ENCODE measurements at places on chromosomes 12 and 14.

DNA sequence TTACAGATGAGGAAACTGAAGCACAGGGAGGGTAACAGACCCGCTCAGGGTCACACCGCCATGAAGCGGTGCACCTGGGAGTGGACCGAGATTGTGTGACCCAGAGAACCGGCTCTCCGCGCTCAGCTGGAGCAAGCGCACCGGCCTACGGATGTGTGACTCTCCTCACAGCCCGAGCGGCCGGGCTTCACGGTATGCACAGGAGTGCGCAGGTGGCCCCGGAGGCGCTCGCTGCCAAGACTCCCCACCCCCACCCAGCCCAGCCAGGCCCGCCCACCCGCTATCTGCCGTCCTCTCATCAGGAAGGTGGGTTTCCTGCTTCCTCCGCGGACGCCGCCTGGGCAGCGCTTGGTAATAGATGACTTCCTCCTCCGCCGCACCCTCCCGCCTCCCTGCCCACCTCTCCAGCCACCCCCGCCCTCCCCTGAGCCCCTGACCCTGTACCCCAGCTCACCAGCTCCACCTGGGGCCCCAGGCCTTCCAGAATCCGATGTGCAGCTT lies 110.7 kb downstream of the NCOR2 start:
- no peak for DNase-seq

GRCh38 chr14:59187802-59188460 lies 536 bp upstream of the DAAM1 start:
- DNase-seq = peak; percentile 7

DNA sequence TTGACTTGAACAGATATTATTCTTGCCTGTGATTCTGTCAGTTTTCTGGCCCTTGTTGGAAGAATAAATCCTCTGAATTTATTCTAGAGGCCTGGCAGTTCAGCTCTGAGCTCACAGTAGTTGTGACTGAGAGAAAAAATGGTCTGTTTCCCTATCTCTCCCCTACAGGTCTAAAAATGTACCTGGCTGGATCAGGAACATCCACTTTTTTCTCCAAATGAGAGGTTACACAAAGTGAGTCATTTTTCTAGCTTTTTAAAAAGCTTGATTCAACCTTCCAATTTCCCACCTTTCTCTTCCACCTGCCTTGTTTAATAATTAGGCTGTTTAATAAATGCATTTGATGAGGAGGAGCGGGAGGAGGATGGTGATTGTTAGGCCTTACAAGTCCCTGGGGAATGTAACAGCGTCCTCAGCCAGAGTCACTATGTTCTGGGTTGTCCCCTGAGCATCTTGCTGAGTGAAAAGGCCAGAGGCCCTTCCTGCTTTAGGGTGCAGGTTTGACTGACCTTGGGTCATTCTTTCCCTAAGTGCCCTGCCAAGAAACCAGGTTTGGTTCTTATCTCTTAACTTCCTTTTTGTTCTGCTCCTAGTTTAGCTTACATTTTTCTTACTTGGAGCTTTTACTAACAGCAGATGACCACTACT lies 91.7 kb upstream of the FUT8 start:
- DNase-seq = no peak

- peak; percentile 66 for DNase-seq
Measured at GRCh38 chr14:68780358-68781160, 12.3 kb downstream of the ZFP36L1 start.

DNA sequence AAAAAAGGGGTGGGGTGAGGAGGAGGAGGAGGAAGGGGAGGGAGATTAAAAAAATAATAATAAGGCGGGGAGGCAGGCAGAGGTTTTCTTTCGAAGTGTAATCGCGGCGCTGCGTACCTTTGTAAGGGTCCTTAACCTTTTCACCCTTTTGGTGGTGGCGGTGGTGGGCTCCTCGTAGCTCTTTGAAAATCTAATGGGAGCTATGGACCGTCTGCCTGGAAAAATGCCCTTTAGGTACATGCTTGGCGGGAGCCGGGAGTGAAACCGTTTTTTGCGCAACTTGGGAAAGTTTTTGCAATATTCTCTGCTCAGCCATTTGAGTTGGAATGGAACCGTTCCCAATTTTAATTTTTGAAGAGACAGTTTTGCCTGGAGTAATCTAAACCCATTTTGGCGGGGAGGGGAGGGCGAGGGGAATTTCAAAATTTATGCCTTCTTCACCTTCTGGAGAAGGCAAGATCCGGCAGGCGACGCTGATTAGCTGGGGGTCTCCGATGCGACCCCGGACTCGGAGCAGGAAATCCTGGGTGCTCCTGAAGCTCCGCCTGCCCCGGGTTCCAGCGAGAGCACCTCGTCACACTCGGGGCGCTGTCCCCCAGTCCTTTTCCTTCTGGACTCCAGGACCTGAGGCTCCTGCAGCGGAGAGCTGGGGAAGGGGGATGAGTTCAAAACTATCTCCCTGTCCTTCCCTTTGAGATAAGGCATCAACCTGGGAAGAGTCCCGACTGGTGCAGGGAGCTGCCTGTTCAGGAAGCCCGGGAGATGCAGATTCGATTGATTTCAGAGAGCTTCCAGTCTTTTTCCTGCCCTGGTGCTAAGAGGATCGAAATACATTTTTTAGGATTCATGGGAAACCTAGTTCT lies 74.6 kb upstream of the TBX5 start:
- DNase-seq = no peak

GRCh38 chr14:105899657-105900397 lies 373.4 kb downstream of the TMEM121 start:
- DNase-seq = no peak

- DNase-seq = no peak
Measured at GRCh38 chr14:105867961-105868599, 341.7 kb downstream of the TMEM121 start.

GRCh38 chr14:95432144-95433093 lies 84.0 kb downstream of the SYNE3 start:
- peak; percentile 55 for DNase-seq

- no peak for DNase-seq
Measured at GRCh38 chr12:105228966-105229365, 7.0 kb downstream of the APPL2 start.

GRCh38 chr12:116901612-116902011 lies 9.1 kb upstream of the FBXW8 start:
- no peak for DNase-seq

DNA sequence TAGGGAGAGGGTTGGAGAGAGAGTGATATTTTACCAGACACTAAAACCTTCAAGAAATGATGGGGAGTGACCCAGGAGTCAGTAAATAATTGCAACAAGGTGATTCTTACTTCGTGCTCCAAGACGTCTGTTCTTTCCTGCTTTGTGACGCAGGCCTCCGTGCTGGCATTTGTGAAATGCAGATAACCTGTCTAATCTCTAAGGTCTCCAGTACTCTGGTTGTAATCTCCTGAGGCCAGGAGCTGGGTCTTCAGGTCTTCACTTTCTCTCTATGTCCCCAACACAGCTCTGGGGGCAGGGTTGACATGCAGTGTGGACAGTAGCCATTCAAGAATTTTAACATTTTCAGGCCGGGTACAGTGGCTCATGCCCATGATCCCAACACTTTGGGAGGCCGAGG lies 53.1 kb downstream of the CD9 start:
- no peak for DNase-seq
